ENCODE measurements at places on chromosomes 1 and 21.

- no peak for DNase-seq
Measured at GRCh38 chr1:49297783-49298182, 521.1 kb upstream of the BEND5 start.

DNA sequence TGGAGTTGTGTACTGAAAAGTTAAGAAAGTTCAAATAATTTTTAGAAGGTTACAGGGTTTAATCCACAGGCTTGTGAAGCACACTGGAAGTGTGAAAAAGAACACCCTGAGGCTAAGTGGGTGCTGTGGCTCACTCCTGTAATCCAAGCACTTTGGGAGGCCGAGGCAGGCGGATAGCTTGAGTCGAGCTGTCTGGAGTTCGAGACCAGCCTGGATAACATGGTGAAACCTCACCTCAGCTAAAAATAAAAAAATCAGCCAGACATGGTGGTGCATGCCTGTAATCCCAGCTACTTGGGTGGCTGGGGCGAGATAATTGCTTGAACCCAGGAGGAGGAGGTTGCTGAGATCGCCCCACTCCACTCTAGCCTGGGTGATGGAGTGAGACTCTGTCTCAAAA lies 9.8 kb downstream of the TXNIP start:
- no peak for DNase-seq

- DNase-seq: no peak
Measured at GRCh38 chr1:31509124-31510072, 66.9 kb upstream of the TINAGL1 start.

DNA sequence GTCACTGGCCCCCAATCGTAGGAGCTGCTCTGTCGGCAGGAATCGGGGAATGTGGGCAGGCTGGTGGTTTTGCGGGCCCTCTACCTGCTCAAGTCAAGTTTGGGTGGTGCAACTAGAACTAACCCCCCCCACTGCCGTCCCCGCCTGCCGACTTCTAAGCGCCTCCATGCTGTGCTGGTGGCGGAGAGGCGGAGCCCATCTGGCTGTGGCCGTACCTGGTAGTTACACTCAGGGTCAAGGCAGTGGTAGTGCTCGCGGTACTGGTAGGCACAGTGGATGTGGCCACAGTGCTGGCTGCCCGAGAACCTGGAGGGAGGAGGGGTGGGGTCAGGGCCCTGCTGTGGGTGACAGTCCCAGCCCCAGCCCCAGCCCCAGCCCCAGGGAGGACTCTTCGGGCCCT lies 140.0 kb downstream of the CASZ1 start:
- DNase-seq: no peak

GRCh38 chr21:28554660-28555475 lies 437.8 kb downstream of the LTN1 start:
- no peak for DNase-seq

GRCh38 chr1:229487181-229487580 lies 21.0 kb downstream of the NUP133 start:
- DNase-seq: no peak

- no peak for DNase-seq
Measured at GRCh38 chr1:103941086-103941485, 191.4 kb downstream of the AMY1C start.

DNA sequence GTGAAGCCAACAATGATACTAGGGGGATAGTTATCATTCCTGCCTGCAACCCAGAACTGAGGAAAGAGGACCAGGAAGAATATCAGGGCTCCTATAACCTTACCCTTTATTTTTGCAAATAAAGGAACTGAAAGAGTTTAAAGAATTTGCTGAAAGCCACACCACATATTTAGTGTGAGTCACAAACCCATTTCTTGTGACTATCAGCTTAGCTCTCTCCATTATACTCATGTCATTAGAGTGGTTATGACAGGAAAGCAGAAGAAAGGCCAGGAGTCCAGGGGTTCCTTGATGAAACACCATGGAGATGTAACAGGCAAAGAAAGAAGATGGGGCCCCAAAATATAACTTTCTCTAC lies 141.1 kb upstream of the SAMSN1 start:
- DNase-seq: peak; percentile 14

GRCh38 chr1:186102547-186103148 lies 272.4 kb downstream of the TPR start:
- DNase-seq: peak; percentile 57

- DNase-seq: peak; percentile 4
Measured at GRCh38 chr1:99358770-99359169, 94.5 kb downstream of the PLPPR4 start.

GRCh38 chr21:15291621-15292266 lies 226.9 kb upstream of the NRIP1 start:
- peak; percentile 79 for DNase-seq
